Hypothalamus (tissue), 51 donors: ENCODE measurements at places on chromosomes 1 and 21.

DNA sequence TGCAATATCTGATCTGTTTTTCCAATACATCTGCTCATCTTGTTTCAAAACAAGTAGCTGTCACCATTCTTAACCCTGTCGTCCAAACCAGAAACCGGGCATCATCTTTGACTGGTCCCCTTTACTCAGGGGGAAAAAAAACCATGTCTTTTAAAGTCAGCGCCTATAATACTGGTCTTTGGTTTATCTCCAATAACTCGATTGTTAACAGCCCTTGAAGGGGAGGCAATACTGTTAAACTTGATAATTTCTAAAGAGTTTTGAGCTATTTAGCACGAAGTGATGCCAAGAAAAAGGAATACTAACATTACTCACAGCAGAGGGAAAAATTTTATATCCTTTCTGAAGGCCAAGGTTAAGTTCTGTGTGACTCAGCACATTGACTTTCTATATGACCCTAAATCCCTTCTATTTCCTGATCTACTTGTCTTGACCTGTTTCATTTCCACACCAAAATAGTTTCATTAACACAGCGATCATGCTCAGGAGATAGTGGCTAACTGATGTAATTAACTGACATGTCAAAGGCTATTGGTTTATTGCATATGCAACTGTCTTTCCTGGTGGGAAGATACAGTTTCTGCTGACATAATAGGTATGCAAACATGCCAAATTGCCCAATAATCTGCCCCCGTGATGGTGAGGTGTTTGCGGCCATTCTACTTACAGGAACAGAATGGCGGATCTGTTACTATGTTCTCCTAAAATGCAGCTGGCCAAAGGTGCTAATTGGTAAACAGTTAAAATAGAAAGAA lies 59.1 kb downstream of the NFIA start:
- no peak for DNase-seq

GRCh38 chr21:44010429-44010828 lies 1.7 kb upstream of the TRAPPC10 start:
- no peak for DNase-seq

GRCh38 chr1:230631477-230631876 lies 10.8 kb upstream of the COG2 start:
- DNase-seq = no peak

- no peak for DNase-seq
Measured at GRCh38 chr1:99858881-99859280, 8.7 kb downstream of the AGL start.

DNA sequence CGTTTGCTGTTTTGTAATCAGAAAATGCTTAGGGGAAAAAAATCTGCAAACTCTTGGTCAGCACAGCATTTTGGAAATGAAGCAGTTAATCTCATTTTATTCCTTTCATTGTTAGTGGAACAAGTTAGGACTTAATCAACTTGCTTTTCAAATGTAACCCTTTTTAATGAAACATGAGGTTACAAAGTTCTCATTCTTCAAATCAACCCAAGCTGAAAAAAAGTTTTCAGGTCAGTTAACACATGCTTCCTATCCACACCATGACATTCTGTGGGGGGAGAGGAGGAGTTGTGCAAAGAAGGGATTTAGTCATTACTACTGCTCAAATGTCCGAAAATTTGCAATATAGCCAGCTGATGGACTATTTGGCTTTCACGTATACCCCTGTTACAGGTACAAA lies 283.2 kb upstream of the LYPLAL1 start:
- DNase-seq = no peak

DNA sequence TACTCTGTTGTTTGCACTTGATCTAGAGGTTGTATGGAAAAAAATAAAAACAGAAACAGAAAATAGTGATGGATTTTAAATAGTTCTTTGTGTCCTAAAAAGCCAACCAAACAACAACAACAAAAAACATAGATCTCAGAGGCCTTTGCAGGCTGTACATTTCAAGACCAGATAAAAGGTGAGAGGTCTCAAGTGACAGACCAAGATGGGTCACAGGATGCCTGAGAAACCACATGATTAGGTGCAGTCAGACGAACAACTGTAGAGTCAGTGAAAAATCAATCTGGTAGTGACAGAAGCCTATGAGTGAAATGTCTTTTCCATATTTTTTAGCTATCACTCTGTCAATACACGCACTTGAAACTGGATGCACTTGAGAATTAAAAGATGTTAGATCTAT lies 193.5 kb upstream of the SAMSN1 start:
- no peak for DNase-seq

DNA sequence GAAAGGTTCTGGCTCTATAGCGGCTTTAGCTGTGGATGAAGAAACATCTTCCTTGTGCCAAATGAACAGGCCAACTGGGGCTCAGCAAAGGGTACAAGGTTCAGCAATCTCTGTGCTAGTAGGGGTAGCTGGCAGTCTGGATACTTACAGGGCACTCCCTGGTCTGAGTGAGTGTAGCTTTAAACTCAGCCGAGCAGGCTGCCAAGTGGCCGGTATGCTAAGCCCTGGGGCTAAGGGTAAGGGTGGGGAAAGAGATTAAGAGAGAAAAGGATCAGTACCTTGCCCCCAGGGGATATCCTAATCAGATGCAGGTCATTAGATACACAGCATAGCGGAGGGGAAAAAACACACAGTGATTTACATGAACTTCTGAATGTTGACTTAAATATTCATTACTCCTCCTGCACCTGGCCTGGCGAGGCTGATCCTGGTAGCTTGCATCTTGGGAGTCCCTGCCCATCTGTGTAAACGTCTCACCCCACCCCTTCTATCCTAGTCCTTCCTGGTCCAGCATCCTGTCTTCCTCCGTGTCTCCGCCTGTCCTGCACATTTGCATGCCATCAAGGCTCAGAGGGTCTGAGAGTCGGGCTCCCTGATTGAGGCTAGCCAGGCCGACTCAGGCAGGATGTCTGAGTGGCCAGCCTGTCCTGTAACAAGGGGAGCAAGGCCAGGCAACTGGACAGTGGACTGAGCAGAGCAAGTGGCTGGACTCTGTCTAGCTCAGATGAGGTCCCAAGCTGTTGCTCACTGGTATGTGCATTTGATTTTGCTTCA lies 39.5 kb upstream of the CNTN2 start:
- DNase-seq = no peak

GRCh38 chr1:220572416-220572815 lies 44.5 kb downstream of the MARK1 start:
- no peak for DNase-seq

DNA sequence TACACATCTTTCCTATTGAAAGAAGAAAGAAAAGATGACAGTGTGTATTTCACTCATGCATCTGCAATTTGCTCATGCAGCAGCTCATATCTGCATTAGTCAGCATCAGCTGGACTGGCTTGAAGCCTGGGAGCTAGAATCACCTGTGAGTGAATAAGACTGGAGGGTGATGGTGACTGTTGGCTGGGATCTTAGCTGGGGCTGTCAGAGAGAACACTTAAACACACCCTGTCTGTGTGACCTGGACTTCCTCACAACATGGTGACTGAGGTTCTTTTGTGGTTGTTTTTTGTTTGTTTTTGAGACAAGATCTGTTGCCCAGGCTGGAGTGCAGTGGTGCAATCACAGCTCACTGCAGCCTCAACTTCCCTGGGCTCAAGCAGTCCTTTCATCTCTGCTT lies 24.9 kb downstream of the KLHDC7A start:
- no peak for DNase-seq

- DNase-seq = peak; percentile 82
Measured at GRCh38 chr1:36157115-36157903, 1.3 kb downstream of the MAP7D1 start.

- DNase-seq = no peak
Measured at GRCh38 chr1:28160782-28161266, 15.7 kb downstream of the PTAFR start.

DNA sequence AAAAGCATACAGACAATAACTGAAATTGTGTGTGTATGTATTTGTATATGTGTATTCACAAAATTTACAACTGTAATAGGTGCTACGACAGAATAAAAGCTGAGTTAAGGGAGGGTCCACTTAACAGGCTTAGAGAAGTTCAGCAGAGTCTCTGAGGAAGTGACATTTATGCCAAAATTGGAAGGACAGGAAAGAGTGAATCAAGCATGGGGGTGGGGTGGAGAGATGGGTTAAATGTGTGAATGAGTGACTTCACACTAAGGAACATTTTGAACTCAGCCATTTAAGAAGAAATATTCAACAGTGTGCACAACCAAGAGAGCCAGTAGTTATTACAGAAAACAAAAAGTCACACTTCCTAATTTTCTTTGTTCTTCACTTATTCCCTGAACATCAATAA lies 53.8 kb upstream of the RGS1 start:
- no peak for DNase-seq

DNA sequence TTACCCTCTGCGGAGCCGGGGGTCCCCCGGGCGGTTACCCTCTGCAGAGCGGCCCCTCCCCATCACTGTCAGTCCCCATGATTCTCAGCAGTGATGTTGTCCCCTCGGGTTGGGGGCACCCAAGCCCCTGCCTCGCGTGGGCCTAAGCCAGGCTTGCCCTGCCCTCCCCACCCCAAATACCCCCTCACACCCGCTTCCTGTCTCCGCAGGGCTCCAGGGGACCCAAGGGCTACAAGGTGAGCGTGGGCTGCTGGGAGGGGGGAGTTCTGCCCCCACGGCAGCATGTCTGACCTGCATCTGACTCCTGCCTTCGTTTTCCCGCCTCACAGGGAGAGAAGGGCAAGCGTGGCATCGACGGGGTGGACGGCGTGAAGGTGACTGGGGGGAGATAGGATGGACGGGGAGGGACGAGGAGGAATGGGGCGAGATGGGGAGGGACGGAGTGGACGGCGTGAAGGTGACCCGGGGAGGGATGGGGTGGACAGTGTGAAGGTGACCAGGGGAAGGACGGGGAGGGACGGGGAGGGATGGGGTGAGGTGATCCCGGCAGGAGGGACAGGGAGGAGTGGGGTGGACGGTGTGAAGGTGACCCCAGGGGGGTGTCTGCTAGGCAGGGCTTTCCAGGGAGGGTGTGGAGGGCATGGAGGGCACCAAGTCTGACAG lies 8.6 kb downstream of the COL6A1 start:
- no peak for DNase-seq

DNA sequence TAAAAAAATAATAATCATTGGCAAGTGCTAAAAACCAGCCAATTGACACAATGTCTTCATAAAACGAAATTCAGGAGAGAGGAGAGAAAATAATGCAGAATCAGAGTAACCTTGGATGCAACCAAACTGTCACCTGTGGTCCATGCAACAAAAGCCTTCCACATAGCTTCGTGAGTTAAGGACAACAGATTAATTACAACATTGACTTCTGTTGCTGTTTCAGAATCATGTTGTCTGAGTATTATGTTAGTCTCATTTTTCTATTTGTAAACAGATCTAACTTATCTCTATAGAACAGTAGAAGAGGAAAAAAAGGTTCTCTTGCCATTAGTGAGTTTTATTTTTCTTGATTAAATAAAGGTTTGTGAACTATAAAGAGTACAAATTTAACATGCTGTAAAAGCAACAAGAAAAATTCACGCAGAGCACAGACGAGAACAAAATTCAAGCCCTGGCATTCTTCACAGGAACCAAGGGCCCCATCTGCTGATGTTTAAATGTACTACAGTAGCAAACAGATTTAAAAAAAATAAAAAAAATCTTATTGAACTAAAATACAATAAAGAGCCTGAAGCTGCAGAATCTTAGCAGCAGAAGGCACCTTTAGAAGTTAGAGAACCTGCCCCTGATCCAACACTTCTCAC lies 381.1 kb upstream of the PKN2 start:
- DNase-seq = peak; percentile 36

GRCh38 chr1:184646178-184646701 lies 108.4 kb downstream of the EDEM3 start:
- DNase-seq = no peak

- DNase-seq = no peak
Measured at GRCh38 chr1:45833361-45833760, 29.9 kb downstream of the MAST2 start.

GRCh38 chr1:155254228-155254713 lies 1.0 kb downstream of the ENTREP3 start:
- no peak for DNase-seq

GRCh38 chr1:77287535-77287934 lies 5.7 kb downstream of the AK5 start:
- DNase-seq = no peak

DNA sequence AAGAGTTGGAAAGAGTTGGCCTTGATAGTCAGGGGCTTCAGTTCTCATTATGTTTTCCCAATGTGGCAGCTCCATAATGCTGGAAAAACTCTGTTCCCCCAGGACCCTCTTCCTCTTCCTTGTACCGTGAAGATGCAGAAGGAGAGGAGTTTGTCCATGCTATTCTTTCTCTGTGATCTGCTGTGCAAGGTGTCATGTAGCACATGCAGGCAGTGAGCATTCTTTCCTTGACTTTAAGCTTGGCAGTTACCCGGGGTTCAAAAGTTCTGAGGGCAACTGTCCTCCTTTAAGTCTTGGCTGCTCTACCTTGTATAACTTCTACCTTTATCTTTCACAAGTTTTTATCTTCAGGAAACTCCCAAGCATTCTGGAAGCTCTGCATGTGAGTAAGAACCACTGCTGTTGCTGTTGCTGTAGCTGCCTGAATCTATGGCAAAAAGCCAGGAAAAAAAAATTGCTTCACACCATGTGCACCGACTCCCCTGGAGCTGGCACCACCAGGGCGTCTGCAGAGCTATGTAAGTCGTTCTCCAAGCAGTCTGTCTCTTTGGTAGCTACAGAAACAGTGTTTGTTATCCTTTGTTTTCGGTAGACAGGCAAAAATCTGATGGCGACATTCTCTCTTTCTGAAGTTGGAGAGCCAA lies 42.7 kb upstream of the SLC16A1 start:
- no peak for DNase-seq

DNA sequence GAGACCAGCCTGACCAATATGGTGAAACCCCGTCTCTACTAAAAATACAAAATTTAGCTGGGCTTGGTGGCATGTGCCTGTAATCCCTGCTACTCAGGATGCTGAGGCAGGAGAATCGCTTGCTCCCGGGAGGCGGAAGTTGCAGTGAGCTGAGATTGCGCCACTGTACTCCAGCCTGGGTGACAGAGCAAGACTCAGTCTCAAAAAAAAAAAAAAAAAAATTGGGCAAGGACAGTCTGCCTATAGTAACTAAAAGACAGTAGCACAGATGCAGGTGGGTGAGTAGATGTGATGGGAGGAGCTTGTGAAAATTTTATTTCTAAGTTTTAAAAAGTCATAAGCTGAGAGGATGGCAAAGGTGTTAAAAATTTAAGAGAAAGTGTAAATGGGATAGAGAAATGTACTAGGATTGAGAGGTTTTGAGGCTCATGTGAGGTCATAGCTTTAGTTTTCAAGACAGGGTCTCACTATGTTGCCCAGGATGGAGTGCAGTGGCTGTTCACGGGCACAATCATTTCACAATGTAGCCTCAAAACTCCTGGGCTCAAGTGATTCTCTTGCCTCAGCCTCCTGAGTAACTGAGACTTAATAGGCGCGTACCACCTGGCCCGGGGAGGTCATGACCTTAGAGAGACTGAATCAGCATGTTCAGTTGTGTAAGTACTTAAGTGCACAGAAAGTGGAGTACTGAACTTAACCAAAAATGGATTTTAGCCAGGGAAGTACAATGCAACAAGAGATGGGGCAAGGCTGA lies 33.7 kb downstream of the PTP4A2 start:
- DNase-seq = no peak

- DNase-seq = peak; percentile 46
Measured at GRCh38 chr1:42420911-42421585, 34.8 kb downstream of the ZMYND12 start.

- DNase-seq = no peak
Measured at GRCh38 chr1:201756406-201756805, 72.6 kb upstream of the IPO9 start.
